ENCODE measurements at places on chromosomes 3 and 15.

- DNase-seq: no peak
These were observed 24.8 kb downstream of the IGF1R start for GRCh38 chr15:98673133-98673532.

DNA sequence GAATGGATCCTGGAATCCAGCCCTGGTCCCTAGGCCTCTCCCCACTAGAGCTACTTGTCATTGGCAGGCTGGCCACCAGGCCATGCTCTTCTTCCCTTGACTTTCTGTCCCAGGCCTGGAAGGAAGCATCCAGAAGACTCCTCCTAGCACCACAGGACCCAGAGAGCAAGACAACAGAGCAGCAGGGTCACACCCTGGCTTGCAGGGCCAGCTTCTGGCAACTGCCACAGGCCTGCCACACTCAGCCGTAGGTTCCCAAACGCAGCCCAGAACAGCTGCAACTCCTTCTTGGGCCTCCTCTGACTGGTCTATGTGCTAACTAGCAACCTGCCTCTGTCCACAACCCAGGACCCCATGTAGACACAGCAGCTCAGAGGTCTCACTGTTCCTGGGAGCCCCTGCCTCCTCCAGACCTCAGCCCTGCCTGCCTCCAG is 36.8 kb upstream of the RPL32 start:
- no peak for DNase-seq

DNA sequence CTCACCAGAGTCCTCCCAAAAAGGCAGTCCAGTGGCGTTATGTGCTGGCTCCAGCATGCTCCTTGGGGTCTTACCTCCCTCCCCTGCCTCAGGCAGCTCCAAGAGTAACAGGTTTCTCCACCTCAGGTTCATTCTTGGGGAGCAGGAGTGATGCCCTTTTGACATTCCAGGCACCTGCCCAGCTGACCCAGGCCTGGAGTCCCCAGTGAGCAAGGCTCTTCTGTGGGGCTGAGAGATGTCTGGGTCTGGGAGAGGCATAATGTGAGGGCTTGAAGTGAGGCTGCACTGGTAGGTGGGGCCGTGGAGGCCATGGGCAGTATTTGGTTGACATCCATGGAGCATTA is 15.3 kb downstream of the PXYLP1 start:
- DNase-seq: no peak

DNA sequence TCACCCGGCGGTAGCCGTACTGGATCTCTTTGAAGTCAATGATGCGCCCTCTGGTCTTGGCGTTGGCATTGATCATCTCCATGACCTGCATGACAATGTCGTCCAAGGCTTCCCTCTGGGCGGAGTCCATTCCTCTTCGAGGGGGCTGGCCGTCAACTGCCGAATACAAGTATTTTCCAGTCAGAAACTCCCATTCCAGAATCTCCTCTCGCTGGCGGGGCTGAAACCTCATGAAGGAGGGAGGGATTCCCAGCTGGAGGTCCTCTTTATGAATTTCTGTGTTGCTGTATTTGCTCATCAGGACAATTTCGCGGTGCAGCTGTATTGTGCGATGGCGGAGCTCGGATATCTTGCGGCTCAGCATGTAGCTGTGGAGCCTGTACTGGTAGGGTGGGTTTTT is 73.4 kb downstream of the CHSY1 start:
- DNase-seq: no peak

- no peak for DNase-seq
These were observed 1.4 kb downstream of the PAQR5 start for GRCh38 chr15:69299943-69300588.

- no peak for DNase-seq
These were observed 16.1 kb downstream of the ZNF106 start for GRCh38 chr15:42474827-42475226.

DNA sequence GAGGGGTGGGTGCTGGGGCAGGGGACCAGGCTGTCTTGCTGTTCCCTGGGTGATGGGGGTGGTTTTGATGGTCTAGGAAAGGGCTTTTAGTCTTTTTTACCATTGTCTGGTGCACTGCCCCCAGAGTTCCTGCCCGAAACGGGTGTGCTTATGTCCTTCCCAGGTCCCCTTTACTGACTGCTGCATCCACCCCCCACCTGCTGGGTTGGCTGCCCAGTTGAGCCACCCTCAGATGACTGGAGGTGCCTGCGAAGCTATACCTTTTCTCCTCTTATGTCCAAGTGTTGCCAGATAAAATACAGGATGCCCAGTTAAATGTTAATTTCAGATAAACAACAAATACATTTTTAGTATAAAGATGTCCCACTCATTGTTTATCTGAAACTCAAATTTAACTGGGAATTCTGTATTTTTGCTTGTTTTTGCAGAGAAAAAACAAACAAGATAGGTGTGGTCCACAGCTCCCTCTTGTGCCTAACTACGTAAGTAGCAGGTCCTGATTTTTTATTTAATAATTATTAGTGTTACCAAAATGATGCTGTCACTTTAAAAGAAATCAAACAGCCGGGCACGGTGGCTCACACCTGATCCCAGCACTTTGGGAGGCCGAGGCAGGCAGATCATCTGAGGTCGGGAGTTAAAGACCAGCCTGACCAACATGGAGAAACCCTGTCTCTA is 6.1 kb upstream of the RPP14 start:
- peak; percentile 13 for DNase-seq

GRCh38 chr3:42440924-42441323 is 30.5 kb upstream of the LYZL4 start:
- no peak for DNase-seq

DNA sequence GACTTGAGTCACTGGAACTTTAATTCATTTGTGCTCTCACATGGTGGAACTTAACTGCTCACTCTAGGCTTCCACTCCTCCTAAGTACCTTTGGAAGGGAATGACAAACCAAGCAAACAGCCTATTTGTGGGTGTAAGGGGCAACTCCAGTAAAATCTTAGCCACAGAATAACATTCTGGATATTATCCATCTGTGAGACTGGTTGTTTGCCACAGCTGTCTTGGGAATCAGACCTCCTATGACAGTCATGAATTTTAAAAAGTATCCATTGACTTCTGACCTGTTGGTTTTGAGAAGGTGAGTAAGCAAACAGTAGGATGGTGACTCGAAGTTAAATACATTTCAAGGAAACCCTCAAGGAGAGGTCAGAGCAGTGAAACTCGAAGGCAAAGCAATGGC is 147.3 kb upstream of the CDIN1 start:
- DNase-seq: no peak

GRCh38 chr15:43941555-43941954 is 114.8 kb downstream of the WDR76 start:
- no peak for DNase-seq

GRCh38 chr15:64621056-64621455 is 154.3 kb downstream of the RBPMS2 start:
- no peak for DNase-seq

DNA sequence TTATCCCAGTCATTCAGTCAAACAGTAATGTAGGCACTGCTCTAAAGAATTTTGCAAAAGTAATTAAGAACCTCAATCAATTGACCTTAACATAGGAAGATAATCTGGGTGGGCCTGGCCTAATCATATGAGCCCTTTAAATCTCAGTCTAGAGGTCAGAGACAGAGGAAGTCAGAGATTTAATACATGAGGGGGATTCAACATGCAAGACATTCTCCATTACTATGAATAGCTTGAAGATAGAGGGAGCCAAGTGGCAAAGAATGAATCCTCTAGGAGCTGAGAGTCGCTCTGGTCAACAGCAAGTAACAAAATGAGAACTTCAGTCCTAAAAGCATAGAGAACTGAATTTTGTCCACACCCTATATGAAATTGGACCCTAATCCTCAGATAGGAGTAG is 39.0 kb upstream of the MBNL1 start:
- DNase-seq: no peak

GRCh38 chr15:66496951-66497501 is 536 bp downstream of the SNAPC5 start:
- no peak for DNase-seq

DNA sequence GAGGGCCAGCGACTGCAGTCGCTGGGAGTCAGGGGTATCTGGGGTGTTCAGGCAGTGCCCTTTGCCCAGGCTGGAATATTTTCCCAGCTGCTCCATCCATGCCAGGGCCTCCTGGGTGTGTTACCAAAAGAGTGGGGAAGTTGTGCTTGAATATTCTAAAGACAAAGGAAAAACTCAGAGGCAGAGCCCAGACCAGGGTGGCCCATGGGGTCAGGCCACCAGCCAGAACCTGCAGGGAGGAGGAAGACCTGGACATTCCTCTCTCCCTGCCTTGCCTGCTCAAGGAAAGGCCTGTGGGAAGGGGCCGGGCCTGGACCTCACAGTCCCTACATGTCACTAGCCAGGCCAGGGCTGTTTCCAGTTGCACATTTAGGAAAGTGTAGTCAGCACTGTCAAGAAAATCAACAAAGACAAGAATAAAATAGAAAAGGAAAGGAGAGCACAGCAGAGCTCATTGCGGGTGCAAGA is 16.0 kb upstream of the KLF15 start:
- DNase-seq: no peak

DNA sequence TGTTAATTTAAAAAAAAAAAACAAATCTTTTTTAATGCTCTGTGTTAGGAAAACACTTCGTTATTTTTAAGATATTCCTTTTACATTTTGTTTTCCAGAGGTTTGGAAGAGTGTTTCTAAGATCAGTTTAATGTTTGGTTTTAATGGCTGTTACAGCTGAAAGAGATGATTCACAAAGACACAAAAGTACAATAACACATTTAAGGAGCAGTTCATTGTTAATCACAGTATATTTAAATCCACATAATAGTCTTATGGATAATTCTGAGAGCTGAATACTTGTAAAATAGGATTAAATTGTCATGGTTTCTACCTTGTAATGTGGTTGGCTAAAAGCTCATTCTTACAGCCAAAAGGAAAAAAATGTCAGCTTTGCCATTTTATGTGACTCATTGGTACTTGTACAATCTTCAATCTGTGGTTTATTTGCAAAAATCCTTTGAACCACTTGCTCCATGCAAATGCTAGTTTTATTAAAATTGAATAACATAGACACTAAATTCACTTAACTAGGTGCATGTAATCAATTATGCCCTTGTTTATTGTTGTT is 426.4 kb downstream of the NLGN1 start:
- no peak for DNase-seq

- no peak for DNase-seq
These were observed 470.5 kb upstream of the ONECUT1 start for GRCh38 chr15:53260647-53261046.

GRCh38 chr15:94526071-94526689 is 294.8 kb downstream of the MCTP2 start:
- DNase-seq: no peak

GRCh38 chr3:190070622-190071347 is 49.9 kb downstream of the P3H2 start:
- no peak for DNase-seq

DNA sequence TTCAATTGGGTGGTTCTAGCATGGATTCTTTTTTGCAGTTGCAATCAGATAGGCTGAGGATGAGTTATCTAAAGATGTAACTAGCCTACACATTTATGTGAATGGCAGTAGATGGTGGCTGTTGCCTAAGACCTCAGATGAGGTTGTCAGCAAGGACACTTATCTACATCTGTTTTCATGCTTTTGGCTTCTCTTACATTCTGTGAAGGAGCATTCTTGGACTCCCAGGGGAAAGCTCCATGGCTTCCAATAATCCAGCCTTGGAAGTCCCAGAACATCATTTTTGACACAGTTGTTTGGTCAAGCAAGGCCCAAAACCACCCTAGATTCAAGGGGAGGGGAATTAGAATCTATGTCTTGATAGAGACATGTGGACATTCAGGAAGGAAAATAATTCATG is 332.2 kb upstream of the RBMS3 start:
- DNase-seq: no peak

GRCh38 chr3:42491881-42492507 is 10.4 kb upstream of the VIPR1 start:
- no peak for DNase-seq

GRCh38 chr3:105798381-105798934 is 70.4 kb downstream of the CBLB start:
- peak; percentile 22 for DNase-seq

GRCh38 chr15:94503293-94503692 is 271.9 kb downstream of the MCTP2 start:
- DNase-seq: no peak

DNA sequence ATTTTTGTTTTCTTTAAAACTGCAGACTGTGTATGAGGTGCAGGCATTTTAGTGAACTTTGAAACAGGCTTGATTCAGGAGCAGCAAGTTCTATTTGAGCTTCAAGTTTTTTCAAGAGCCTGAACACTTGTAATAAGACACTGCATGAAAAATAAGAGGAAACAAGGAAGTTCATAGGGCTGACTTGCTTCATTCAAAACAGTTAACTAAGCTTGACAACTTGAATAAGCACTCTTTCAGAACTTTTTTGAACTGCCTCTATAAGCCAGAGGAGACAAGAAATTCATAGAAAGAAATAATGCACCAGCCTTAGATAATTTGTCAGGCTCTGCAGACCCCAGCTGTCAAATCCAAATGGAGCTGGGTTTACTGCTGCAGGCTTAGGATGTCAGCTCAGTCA is 130.2 kb downstream of the SSR3 start:
- no peak for DNase-seq

GRCh38 chr15:59063042-59063441 is 41.9 kb upstream of the CCNB2 start:
- no peak for DNase-seq

DNA sequence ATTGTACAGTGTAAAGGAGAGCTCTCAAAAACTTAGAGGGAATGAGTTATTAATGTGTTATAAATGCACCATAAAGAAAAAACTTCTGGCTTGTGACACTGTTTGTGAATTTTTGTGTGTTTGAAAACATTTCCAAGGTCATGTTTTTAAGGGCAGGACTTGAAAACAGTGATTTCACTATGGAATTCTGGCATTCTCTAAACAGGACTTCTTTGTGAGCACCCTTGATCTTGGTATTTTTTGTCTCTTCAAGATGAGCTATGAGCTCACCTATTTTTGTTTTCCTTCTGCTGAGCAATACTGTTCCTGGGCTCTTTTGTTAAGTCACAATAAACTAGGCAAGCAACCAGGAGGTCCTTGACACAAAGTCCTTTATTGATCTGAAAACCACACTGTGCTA is 284.4 kb downstream of the RBMS3 start:
- DNase-seq: no peak

- no peak for DNase-seq
These were observed 292.5 kb downstream of the SHQ1 start for GRCh38 chr3:72555714-72556113.

DNA sequence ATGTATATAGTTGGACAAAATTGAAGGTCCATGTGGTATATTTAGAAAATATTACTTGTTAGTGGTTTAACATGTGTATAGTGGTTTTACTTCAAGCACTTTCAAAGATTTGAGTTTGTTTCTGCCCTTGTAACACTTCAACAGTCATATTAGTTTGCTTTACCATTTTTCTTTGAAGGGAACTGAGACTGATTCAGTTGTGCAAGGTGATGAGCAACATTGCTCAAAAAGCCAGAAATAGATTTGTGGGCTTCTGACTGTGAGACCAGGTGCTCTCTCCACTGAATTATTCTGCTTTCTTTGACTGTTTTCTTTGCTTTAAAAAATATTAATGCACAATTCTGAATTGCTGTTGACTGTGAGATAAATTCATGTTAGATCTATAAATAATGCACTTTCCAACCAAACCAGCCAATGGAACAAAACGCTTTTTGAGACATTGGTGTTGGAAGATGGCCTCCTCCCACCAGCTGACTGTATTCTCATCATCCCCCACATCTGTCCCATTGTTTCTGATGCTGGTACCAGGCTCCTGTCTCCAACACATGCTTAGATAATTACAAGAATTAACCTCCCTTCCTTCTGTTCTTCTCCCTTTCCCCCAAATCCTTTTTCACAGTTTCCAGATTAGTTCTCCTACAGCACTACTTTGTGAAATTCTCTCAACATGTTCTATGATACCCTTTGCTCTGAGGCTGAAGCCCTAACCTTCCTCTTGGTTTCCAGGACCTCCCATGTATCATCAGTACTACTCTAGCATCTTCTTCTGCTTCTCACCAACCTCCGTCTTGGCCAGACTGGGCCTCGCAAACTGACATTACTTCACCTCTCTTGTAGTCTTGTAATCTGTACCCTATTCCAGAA is 27.9 kb downstream of the PLCL2 start:
- no peak for DNase-seq

Data from CD4-positive, alpha-beta T cell treated with Interleukin-12 subunit alpha and Interleukin-12 subunit beta, for 1 hour (primary cell).